ENCODE measurements at places on chromosomes 1 and 21.

DNA sequence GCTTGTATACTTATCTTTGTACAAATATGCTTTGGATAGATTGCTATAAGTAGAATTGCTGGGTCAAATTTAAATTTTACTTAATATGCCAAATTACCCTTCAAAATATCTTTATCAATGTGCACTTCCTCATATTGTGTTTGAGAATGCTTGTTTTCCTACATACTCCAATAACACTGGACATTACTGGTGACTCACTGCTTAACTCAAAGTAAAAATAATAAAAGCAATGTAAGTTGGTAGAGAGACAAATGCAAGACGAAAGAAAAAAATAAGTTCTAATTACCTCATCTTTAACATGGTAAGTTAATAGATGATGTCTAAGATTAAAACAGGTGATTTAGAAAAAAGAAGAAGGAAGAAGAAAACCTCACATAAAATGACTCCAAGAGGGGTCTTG is 7.9 kb upstream of the SH3GLB1 start:
- DNase-seq: no peak

- no peak for DNase-seq
Measured at GRCh38 chr1:201319631-201320030, 36.3 kb downstream of the PKP1 start.

- DNase-seq: no peak
Measured at GRCh38 chr1:173168941-173169340, 38.2 kb downstream of the TNFSF4 start.

DNA sequence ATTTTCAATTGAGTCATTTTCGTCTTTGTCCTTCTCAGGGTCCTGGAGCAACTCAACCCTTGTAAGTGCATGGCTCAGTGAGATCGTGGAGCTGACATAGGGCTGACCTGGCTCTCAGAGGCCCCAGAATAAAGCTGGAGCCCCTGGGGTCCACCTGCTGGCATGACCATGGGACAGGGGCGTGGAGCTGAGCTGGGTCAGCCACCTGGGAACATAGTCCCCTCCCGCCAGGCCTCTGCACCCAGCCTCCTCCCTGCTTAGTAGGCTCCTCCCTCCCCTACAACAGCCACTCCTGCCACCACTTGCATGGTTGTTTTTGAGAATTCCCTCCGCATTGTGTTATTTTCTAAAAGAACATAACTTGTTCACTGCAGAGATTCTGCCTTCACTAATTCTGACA is 3.1 kb upstream of the RIPK4 start:
- DNase-seq: no peak

DNA sequence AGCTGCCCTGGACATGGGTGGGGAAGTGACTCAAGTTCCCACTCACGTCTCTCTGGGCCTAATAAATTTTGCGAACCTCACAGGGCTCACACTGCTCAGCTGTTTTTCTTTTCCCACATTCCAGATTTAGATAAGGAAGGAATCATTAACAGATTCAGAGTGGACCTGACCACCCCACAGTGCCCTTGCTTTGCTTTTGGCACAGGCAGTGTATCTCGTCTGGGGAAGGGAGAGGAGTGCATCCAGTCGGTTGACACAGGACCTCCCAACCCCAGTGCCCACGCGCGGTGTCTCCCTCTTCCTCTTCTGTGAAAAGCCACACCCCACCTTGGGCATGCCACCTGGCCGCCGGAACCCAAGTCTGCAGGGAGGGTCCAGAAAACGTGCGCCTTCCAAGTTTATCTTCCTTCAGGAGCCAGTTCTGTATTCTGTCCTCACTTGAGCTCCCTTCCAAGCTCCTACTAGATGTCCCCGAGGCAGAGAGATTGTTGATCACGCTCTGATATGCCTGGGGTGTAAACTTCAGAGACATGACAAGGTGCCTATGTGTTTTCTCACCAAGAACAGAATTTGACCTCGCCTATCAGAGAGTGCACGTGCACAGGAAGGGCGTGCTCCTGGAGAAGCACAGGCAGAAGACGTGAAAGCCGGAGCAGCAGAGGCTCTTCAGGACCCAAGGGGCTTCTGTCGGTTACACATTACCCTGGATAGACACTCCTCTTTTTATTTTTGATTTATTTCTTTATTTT is 9.5 kb upstream of the SLC2A5 start:
- no peak for DNase-seq

DNA sequence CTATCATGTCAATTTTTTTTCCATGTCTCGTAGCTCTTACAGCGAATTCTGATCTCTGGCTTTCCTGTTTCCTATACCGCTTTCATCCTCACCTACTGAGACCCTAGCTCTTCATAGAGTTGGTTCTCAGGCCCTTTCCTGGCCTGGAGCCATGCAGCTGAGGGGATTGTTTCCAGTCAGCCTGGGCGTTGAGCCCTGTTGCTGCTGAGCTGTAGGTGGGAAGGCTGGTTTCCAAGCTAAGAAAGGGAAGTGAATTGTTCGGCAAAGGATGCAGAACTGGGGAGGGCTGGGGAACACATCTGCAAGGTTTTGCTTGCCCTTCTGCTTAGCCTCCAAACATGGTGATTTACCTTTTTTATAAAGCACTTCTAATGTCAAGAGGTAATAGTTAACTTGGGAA is 41.5 kb downstream of the SPATA46 start:
- DNase-seq: no peak

- no peak for DNase-seq
Measured at GRCh38 chr1:115210302-115210711, 121.0 kb upstream of the TSPAN2 start.

GRCh38 chr1:96207936-96208335 is 513.6 kb upstream of the PTBP2 start:
- no peak for DNase-seq

GRCh38 chr1:26851106-26851684 is 11.8 kb upstream of the SFN start:
- DNase-seq: no peak

DNA sequence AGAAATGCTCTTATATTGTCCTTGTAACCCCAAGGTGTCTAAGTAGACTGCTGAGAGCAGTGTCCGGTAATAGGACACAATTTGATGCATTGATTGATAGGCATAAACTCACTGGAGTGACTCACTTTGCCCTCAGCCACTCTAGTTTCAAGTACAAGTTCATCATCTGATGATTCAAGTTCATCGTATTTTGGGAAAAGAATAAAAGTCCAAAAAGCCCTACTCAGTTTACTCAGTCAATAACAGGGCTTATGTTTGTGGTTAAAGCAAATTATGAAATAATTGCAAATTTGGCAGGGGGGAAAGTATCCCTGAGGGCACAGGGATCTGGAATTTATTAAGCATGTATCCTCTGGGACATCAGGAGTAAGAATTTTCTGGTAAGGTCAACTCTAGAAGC is 7.6 kb upstream of the ATF3 start:
- no peak for DNase-seq

- DNase-seq: no peak
Measured at GRCh38 chr21:31234936-31235335, 109.1 kb downstream of the TIAM1 start.

DNA sequence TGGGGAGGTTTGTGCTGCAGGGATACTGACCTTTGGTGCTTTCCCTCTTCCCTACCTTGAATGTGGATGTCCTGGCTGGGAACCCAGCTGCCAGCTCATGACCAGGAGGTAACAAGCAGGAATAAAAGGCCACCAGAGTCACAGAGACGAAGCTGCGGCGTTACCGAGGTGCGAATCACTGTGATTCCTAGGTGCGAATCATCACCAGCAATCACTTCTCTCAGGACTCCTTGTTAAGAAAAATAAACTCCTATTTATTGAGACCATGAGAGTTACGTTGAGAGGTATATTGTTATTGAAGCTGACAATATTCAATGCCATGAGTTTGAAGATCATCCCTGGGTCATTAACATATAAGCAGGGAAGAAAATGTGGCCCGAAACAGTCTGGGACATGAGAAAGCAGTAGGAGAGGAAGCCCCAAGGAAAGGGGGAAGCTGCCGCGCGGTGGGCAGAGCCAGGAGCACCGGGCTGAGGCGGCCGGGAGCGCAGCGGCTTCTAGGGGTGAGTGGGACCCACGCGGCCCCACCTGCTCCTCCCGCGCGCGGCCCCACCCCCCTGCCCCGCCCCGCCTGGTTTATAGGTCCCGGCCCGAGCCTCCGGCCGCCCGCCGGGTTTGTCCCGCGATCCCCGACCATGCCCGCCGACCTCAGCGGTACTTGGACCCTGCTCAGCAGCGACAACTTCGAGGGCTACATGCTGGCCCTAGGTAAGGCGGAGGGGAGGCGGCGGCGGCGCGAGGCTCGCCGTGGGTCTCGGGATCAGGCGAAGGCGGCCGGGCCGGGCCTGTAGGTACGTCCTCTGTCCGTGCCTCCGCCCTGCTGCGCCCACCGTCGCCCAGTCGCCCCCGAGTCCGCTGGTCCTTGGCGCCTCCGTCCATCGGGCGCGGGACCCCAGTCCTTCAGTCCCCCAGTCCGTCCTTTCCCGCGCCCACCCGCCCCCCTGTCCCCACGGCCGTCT is at the start of gene RBP7:
Gene RBP7 (plus strand): TSS at position 605 of the 959 bp plus-strand sequence. CDS start 31 bp downstream, at position 636.
- no peak for DNase-seq

DNA sequence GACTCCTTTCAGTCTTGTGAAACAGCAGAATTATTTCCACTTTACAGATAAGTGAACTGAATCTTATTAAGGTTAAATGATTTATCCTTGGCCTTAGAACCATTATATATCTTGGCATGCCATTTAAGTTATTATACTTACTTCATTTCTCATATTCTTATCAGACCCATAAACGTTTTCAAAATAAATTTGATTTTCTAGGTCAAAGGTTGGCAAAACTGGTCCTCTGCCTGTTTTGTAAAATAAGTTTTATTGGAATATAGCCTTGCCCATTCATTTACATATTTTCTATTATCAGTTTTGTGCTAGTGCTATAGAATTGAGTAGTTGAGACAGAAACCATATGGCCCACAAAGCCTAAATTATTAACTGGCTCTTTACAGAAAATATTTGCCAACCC is 32.9 kb upstream of the SNRPE start:
- no peak for DNase-seq

- no peak for DNase-seq
Measured at GRCh38 chr1:42359466-42359865, 21.1 kb upstream of the RIMKLA start.

GRCh38 chr1:240027059-240027462 is 64.6 kb upstream of the FMN2 start:
- no peak for DNase-seq

DNA sequence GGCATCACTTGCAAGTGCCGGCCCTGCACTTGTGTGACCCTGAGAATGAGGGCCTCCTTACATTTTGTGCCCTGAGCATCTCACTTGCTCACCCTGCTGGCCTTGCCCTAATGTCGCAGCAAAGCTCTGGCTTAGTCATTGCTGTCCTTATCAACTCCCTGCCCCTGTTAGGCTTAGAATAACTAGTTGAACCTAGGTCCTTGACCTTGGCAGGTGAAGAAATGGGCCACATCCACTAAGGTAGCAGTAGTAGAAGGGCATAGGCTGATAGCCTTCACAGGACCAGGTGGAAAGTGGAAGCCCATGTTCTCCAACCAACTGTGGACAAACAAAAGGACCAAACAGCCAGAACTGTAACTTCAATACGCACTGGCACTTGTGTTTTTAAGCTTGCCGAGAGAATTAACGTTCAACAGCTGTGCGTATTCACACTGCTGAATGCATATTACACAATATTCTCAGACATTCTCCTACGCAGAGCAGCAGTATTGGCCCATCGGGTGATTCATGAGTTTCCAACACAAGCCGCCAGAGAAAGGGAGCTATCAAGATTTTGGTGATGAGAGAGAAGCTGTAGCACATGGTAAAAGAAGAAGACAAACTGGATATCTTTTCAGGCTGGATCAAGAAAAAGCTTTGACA is 27.7 kb upstream of the PTGFRN start:
- no peak for DNase-seq

DNA sequence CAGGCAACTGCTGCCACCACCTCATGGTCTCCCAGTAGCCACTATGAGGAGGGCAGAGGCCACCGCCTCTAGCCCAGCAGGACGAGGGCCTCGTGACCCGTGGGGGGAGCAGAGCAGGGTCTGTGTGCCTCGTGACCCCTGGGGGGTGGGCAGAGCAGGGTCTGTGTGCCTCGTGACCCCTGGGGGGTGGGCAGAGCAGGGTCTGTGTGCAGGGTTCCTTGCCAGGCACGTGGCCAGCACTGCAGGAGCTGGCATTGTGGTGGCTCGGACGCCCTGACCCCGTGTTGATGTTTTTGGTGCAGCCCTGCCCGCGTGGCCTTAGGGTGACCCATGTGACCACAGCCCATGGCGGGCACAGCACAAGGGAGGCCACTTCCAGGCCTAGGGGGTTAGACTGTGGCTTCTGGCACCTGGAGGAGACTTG is 52.8 kb downstream of the SLX9 start:
- DNase-seq: no peak

DNA sequence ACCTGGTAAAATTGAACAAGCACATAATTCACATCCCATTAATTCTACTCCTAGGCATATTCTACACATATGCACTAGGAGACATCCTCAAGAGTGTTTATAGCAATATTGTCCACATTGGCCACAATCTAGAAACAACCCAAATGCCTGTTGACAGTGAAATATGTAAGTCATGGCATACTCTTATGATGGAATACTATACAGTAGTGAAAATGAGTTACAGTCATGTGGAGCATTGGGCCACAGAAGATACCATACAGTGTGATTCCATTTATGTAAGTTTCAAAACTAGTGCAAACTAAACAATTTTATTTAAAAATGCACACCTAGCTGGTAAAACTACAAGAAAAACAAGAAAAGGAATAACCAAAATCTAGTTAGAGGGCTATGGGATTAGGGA is 19.1 kb downstream of the CHIT1 start:
- DNase-seq: no peak

DNA sequence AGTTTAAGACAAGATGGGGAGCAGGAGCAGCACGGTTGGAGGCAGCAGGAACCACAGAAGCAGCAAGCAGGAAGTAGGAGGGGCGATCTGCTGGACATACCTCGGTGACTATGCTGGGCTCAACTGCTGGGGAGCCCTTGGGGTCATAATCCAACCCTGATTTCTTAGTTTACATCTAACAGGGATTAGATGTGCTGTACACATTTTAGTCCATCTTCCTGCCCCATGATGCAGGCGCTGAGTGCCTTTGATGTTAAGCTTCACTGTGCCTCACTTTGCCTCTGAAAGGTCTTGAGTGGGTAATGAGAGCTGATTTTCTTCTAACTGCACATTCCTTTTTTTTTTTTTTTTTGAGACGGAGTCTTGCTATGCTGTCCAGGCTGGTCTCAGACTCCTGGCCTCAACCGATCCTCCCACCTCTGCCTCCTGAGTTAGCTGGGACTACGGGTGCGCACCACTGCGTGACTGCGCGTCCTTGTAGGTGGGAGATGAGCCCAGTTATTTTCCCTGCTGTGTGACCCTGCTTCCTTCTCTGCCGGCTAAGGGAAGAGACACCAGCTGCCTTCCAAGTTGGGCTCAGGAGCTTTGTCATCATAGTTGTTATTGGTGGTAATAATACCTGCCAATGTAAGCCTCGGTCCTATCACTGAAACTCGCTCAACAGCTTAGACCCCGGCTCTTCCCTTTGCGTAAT is 1.1 kb upstream of the RCAN3 start:
- DNase-seq: no peak

- DNase-seq: no peak
Measured at GRCh38 chr1:109149874-109150601, 36.1 kb downstream of the ELAPOR1 start.

Data from caudate nucleus (tissue), 63 donors.